Dermis blood vessel endothelial cell (primary cell): ENCODE measurements at places on chromosomes 5 and 9.

DNA sequence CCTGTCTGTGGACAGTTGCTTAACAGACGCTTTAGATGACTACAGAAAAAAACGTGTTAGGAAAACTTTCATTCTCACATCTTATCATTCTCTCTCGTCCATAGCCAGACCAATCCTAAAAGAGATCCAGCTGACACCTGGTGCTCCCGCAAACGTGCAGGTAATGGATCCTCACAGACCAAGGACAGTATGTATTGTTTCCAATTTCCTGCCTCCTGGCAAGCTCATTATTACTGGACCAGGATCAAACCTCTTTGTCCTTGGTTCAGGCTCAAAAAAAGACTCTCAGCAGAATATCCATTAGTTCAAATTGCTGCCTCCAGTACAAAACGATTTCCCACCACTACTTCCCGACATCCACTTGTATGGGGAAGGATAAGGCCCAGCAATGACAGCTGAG is 62.4 kb downstream of the SERINC5 start:
- no peak for DNase-seq

DNA sequence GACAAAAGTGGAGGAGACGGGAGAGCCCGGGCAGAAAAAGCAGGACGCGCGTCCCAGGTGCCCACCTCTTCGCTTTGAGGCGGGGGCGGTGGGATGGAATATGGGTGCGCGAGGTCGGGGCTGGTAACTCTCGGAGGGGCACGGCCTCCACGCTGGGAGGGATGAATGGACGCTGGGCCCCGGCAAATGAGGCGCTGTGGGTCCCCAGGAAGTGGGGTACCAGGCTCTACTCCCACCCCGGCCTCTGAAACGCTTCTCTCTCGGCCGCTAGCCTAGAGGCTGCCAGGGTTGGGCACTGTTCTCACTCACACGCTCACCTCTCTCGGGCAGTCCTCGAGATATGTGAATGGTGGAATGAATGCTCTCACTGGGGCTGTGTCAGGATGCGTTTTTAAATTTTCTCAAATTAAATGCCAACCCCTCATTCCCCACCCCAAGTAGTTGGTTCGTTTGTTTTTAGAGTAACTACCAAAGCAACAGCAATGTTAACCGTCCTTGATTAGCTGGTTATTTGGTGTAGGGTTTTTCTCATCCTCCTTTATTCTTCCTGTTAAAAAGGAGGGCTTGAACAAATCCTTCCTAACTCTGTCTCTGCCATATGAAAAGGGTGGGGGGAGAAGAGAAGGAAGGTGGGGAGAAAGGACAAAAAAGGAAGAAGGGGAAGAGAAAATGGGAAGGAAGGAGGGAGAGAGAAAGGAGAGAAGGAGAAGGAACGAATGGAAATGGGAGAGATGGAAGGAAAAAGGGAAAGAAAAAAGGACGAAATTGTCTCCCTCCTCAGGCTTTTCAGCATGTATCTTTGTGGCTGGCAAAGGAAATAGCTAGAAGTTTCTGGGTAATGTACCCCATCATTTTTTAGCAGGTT is 1.3 kb upstream of the EBF1 start:
- DNase-seq, result no peak

DNA sequence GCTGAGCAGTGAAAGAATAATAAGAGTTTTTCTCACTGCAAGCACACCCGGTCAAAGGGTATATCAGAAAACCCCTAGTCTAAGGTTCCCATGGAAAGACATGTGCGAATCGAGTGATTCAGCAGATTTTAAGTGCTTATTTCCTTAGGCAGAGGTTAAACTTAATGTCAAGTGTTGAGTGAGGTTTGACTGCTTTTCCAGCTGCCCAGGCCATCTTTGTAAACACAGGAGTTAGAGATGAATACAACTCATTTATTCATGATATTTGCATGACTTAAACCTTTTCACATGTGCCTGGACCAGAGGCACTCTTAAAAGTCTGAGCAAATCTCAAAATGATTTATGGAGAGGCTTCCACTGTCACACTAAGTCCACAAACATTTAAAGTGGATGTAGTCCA is 137.8 kb upstream of the RGMB start:
- no peak for DNase-seq

DNA sequence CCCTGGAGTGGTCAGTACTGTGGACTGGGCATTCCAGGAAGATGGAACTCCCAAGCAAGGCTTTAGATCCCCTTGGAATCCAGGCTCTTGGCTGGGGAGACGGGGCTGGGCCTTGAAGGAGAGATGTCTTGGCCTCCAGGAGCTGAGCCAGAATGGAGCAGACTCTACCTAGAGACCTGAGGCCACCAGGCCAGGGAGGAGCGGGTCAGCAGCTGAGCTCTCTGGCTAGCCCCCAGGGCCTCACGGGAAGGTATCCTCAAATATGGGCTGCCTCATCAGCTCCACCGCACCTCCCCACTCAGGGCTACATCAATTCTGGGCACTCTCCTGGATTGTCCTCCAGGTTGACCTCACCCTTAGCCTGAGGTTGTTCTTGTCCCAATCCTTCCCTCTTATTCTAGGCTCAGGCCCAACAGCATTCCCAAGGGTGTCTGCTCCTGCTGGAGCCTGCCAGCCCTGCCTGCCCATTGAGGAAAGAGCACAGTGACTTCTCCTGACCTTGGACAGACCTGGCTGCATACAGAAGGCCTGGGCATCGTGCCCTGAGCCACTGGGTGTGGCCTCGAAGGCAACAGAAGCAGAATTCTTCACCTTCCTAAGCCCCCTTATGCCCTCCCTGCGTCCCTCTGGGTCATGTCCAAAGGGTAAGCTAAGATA is 3.0 kb upstream of the PDLIM4 start:
- no peak for DNase-seq

DNA sequence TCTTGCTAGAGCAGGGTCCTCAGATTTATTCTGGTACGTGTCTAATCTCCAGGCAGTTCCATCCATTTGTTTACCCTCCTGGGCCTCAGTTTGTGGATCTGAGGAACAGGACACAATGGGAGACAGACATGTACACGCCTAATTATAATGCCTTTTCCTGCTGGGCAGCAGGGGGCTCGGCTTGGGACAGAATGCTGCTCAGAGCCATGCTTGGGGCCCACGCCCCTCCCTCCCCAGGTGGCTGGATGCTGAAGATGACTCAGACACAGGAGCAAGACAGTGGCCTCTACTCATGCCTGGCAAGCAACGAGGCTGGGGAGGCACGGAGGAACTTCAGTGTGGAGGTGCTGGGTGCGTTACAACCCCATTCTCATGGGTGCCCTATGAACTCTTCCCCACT is 72.7 kb upstream of the ASS1 start:
- no peak for DNase-seq

GRCh38 chr5:68456756-68457217 is 241.2 kb downstream of the PIK3R1 start:
- DNase-seq, result peak; percentile 70

DNA sequence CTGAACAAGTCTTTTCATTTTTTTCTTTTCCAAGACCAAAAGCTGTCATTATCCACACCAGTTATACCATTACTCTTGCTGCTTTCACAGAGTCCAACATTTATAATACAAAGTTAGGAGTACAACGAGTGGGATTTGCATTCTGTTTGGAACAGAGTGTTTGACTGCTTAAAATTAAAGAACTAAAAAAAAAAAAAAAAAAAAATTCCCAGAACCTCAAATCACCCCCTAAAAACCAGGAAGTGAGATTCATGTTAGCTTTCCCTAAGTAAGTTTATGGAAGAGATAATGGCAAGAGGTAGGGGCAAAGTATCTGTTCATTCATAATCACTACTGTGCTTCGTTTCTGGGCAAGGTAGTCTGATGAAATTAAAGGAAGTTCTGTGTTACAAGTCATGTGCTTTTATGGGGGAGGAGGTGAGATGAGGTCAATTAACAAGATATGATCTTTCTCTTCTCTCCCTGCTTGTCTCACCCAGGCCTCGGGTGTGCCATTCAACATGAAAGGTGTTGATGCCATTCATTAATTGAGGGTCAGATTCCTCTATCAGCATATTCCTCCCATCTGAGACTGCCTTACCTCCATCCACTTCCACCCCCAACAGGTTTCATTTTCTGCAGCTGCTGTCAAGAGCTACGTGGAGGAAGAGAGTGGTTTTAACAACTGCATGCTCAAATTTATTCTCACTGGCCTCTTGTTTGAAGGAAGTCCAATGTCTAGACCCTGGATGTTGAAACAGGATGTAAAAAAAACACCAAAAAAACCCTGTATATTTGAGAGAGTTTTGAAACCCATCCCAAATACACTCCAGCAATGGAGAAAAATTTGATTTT is 58.1 kb downstream of the MARCHF3 start:
- DNase-seq, result peak; percentile 32

GRCh38 chr5:558326-558725 is 34.1 kb upstream of the SLC9A3 start:
- DNase-seq, result no peak

- no peak for DNase-seq
These were observed 54.6 kb downstream of the ZNF354C start for GRCh38 chr5:179114756-179115155.

DNA sequence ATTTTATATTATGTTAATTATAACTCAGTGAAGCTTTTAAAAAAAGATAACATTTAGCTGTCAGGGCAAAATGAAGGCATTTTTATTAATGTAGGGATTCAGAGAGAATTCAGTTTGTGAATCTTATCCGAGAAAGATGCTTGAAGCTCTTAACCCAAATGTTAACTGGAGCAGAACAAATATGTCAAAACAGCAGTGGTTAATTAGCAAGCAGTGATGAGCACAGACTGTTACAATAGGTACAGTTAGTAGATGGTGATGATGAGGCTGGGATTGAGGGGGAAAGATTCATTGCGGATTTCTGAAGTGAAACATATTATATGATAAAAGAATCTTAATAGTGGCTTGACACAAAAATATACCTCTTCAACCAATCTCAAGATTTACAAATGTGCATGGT is 356.7 kb downstream of the DIRAS2 start:
- DNase-seq, result no peak

DNA sequence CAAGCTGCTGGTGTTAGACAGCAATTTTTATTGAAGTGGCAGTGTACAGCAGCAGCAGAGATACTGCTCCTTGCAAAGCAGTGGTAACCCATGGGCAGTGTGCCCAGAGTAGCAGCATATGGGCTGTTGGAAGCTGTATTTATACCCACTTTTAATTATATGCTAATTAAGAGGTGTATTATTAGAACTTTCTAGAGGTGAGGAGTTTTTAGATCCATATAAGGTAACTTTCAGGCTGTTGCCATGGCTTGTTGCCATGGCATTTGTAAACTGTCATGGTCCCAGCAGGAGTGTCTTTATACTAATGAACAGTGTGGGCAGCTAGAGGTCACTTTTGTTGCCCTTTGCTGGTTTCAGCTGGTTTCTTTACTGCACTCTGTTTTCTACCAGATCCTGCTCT is 3.7 kb upstream of the PJA2 start:
- DNase-seq, result peak; percentile 17
